ENCODE measurements at places on chromosomes 3 and 15.
A peak's percentile ranks its signal among the peaks of the same experiment; 100 is the strongest.

GRCh38 chr3:119778811-119779210 lies 3.1 kb upstream of the NR1I2 start:
- no peak for DNase-seq

GRCh38 chr3:128504963-128505730 lies 12.1 kb upstream of the GATA2 start:
- DNase-seq: no peak

DNA sequence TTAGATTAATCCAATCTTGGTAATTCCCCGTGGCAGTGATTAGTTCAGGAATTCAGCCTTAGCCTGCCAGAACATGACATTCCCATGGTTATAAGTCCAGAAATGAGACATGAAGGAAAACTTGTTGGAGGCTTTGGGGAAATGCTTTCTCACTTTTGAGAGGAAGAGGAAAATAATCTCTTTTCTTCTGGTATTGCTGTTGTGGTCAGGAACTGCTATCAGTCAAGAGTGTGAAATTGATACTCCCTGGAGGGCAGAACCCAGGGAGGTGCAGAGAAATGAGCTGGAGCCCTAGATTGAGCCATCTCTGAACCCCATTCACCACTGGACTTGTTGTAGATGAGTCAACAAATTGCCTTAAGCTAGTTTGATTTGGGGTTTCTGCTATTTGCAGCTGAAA lies 38.6 kb upstream of the APH1B start:
- no peak for DNase-seq

GRCh38 chr3:51798411-51798963 lies 19.4 kb upstream of the IQCF6 start:
- no peak for DNase-seq

GRCh38 chr3:99648101-99648500 lies 9.7 kb downstream of the COL8A1 start:
- DNase-seq: peak; percentile 79

- no peak for DNase-seq
Measured at GRCh38 chr3:75176937-75177336, 487.2 kb upstream of the FRG2C start.

GRCh38 chr3:175059788-175060187 lies 200.7 kb downstream of the NAALADL2 start:
- DNase-seq: no peak

- peak; percentile 39 for DNase-seq
Measured at GRCh38 chr3:58237941-58238681, 519 bp downstream of the ABHD6 start.

DNA sequence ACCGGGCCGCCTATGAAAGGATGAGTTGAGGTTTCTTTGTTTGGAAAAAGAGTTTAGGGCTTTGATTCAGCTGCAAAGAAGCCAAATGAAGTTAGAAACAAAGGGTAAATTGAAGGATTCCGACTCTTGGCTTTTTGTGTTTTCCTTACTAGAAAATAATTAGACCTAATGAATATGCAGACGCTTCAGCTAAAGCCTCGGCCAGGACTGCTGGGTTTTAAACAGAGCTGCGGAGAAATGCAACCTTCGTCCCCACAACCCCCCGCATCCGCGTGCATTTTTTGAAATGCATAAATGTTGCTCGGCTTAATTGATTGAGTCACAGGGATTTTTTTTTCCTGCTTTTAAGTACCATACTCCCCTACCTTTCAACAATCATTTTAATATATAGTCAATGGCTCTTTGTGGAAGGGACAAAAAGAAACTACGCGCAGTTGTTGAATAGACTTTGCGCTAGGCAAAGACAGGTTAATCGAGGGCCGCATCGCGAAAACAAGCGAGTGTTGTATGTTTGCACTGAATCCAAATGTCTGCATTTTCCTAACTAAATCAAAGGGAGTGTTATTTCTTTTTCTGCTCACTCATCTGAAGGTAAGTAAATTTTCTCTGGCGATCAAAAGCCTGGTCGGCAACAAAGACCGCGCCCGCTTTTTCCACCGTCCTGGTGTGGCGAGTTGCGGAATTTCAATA lies 1.3 kb upstream of the ZIC4 start:
- DNase-seq: no peak

DNA sequence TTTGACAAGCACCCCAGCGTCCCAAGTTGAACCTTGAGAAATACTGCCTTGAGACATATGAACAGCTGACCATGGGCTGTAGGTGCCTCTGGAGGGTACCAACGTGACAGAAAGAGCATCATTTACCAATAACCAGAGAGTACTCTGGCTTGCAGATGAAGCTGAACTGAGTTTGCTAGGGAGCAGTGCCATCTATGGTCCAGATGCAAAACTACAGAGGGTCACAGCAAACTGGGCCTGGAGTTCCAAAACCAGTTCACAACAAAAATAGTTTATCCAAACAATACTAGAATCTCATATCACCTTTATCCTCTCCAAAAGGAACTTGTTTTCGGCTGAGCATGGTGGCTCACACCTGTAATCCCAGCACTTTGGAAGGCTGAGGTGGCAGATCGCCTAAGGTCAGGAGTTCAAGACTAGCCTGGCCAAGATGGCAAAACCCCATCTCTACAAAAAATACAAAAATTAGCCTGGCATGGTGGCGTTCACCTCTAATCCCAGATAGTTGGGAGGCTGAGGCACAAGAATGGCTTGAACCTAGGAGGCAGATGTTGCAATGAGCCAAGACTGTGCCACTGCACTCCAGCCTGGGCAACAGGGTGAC lies 69.3 kb downstream of the CHAC1 start:
- DNase-seq: peak; percentile 48

- DNase-seq: no peak
Measured at GRCh38 chr3:190546881-190547510, 33.1 kb downstream of the IL1RAP start.

GRCh38 chr3:178255315-178255714 lies 280.9 kb upstream of the KCNMB2 start:
- DNase-seq: no peak

- DNase-seq: peak; percentile 58
Measured at GRCh38 chr3:125200731-125201139, 11.8 kb downstream of the SLC12A8 start.

DNA sequence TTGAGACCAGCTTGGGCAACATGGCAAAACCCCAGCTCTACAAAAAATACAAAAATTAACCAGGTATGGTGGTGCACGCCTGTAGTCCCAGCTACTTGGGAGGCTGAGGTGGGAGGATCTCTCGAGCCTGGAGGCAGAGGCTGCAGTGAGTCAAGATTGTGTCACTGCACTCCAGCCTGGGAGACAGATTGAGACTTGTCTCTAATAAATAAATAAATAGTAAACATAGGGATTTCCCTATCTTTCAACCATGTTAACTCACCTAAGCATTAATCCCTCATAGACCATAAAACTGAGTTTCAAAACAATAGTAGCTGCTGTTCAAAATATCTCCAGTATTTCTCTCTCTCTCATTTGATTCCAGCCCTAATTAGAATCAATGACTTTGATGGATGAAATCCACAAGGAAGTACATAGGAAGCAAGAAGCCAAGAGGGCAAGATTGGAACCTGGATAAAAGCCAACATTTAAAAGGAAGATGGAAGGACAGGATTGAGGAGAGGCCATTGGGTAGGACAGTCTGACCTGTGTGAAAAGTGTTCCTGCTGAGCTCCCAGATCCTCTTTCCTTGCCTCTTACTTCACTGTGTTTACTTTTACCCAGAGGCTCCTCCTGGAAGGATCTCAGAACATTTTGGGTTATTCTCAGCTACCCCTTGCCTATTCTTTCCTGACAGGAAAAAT lies 12.4 kb upstream of the TTBK2 start:
- no peak for DNase-seq

DNA sequence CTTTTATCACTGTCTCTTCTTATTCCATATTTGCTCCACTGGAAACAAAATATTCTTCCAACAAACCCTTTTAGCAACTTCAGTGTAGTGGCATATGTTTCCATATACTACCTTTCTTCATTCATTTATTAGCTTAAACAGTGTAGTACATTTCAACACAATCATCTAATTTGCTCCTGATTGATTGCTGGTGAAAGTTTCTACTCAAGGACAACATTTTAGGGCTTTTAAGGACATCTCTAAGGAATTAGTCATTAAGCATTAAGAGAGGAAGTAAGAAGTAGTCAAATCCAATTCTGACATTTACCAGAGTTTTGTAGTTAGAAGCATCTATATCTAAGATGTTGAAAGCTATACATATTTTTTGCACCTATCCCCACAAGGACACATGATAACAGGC lies 55.8 kb downstream of the RSRC1 start:
- no peak for DNase-seq

- no peak for DNase-seq
Measured at GRCh38 chr3:22555753-22556435, 647.2 kb upstream of the UBE2E2 start.

DNA sequence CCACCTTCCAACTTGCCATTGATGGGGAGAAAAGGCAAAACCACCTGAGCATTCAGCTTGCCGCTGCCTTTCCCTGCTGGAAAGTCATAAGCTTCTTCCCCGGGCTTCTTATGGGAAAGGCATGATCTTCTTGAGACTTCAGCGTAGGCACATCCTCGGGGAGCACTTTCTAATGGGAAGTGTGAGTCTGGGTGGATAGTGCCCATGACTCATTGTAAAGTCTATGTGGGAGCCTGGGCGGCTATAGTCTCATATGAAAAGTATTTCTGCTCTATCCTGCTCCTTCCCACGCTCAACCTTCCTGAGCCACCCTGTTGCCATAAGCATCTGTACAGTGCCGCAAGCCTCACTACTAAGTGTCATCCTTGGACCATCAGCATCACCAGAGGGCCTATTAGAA lies 309.9 kb upstream of the THBS1 start:
- DNase-seq: no peak
